Subcutaneous adipose tissue (tissue), 4 donors: ENCODE measurements at places on chromosomes 5 and 9. TPM values are rescaled to one million over a fixed set of nuclear protein-coding genes. Genes with fewer than 3 reads are reported as not detected.

PPP1R26 gene
- total RNA-seq = 13.2 TPM

QRFP gene
- not detected for total RNA-seq

SAXO1 gene
- total RNA-seq = not detected

IL5 gene
- total RNA-seq = not detected

CPLANE1 gene
- total RNA-seq = 26.8 TPM

TAF9 gene
- total RNA-seq = 52.6 TPM

NR6A1 gene
- 0.65 TPM for total RNA-seq

NR2F1-AS1 gene
- 8.6 TPM for total RNA-seq

LRRC70 gene
- 8.6 TPM for total RNA-seq

NTMT1 gene
- total RNA-seq = 17.7 TPM

ATP10B gene
- total RNA-seq = not detected

SRD5A1 gene
- 1.8 TPM for total RNA-seq

CLIC3 gene
- 1.8 TPM for total RNA-seq

CER1 gene
- not detected for total RNA-seq

SLC6A19 gene
- total RNA-seq = not detected

HBEGF gene
- total RNA-seq = 14.3 TPM

GARNL3 gene
- 20.9 TPM for total RNA-seq

CAMK4 gene
- 0.19 TPM for total RNA-seq

MCTP1 gene
- 72.9 TPM for total RNA-seq

PCDHGA4 gene
- 4.0 TPM for total RNA-seq

SPINK13 gene
- total RNA-seq = not detected

SPATA31D4 gene
- not detected for total RNA-seq

ARSK gene
- total RNA-seq = 12.9 TPM

MPDZ gene
- total RNA-seq = 56.6 TPM

ORM2 gene
- 2.4 TPM for total RNA-seq

EPB41L4A gene
- 51.4 TPM for total RNA-seq

KLF9 gene
- 157 TPM for total RNA-seq

MEGF10 gene
- total RNA-seq = 0.16 TPM

AGPAT2 gene
- total RNA-seq = 311 TPM

SLC2A6 gene
- 3.3 TPM for total RNA-seq

HSD17B3 gene
- total RNA-seq = not detected

KCNIP1 gene
- total RNA-seq = not detected

SEMA5A gene
- 5.1 TPM for total RNA-seq

TAF11L10 gene
- not detected for total RNA-seq

HMCN2 gene
- 9.2 TPM for total RNA-seq

DOCK2 gene
- 49.7 TPM for total RNA-seq

PRKACG gene
- not detected for total RNA-seq

PRDM9 gene
- not detected for total RNA-seq
